ENCODE measurements at places on chromosomes 5 and 9.

GRCh38 chr9:38172586-38172985 is 103.6 kb upstream of the SHB start:
- DNase-seq = no peak

DNA sequence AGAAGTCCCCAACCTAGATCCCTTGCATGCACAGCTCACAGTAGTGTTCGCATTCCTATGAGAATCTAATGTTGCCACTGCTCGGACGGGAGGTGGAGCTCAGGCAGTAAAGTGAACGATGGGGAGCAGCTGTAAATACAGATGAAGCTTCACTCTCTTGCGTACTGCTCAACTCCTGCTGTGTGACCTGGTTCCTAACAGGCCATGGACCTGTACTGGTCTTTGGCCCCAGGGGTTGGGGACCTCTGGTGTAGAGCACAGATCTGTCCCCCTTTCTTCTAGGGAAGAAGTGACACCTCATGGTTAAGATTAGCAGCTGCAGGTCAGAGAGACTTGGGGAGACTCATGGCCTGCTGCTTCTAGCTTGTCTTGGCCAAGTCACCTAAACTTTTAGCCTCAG is 7.1 kb downstream of the ARHGEF28 start:
- DNase-seq = no peak

DNA sequence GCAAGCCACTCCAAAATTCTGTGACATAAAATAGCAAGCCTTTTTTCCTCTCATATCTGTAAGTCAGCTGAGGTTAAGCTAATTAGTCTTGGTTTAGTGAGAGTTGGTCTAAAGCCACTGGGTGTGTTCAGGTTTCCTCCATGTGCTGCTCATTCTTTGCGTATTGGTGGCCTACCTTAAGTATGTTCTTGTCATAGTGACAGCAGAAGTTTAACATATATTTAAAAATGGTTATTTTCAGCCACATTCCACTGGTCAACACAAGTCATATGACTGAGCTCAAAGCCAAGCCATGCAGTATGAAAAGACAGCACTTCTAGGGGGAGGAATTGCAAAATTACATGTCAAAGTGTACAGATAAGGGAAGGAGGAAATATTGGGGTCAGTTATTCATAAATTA is 100.5 kb upstream of the FGF10 start:
- DNase-seq = no peak

DNA sequence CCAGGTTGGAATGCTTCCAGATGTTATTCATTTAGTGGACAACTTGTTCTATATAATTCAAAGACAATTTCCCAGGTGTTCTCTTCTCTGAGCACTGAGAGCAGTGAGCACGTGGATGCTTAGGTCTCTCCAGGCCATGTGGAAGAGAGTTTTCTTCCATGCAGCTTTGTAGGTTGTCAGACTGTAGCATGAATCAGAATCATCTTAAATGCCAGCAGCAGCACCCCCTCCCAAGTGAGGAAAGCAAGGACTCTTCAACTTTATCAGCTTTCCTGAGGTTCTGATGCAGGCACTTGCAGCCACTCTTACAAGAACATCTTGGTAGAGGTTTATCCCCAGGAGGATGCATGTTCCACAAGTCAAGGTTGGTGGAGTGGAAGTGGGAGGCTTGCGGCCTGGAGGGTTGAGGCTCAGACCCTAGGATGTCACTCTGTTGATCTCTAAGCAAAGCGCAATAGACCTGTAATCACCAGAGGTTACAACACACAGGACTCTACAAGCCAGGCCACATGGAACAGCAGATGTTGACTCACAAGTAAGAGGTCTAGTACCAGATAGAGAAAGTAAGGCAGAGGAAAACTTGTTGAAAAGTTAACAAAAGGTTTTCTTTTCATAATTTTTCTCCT is 47.7 kb downstream of the UGCG start:
- DNase-seq = no peak

DNA sequence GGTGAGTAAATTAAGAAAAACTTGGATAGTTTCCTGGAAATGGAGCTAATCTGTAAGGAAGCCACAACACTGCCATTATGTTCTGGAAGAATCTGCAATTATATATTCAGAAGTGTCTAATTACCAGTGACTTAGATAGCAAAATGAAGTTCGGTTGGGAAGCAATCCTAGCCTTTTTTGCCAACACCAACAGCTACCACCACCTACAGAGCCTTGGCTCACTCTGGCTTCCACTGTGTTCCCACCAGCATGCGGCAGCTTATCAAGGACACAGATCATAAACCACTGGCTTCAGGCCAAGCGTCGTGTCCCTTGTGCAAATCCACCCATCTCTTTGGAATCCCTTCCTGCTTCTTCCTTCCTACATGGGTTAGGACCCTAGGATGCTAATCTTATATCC is 118.0 kb upstream of the PCA3 start:
- no peak for DNase-seq

GRCh38 chr9:117787746-117788145 is 83.5 kb downstream of the TLR4 start:
- DNase-seq = no peak

- peak; percentile 74 for DNase-seq
Observed at GRCh38 chr5:123157791-123158581, 68.9 kb downstream of the PRDM6 start.

GRCh38 chr5:38994324-38994927 is 79.8 kb downstream of the RICTOR start:
- peak; percentile 68 for DNase-seq

GRCh38 chr9:136422876-136423275 is 12.4 kb downstream of the PMPCA start:
- no peak for DNase-seq

- DNase-seq = no peak
Observed at GRCh38 chr9:68998385-68998784, 15.5 kb downstream of the PRKACG start.

DNA sequence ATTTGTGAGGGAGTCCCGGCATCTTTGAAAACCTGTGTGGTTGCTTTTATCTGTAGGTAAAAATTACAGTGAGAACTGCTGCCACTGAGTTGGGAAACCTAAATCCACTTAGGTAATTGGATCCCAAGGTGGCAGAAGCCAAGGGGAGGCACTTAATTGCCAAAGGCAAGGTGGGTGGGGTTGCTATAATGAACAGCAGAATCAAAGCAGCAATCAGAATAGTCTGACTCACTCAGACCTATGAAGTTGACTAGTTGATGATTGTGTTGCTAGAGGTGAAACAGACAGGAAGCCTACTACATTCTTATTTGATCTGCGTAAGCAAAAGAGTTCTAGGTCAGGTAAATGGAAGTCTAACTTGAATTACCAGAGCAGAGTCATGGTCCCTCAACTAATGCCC is 17.3 kb upstream of the BICD2 start:
- no peak for DNase-seq

DNA sequence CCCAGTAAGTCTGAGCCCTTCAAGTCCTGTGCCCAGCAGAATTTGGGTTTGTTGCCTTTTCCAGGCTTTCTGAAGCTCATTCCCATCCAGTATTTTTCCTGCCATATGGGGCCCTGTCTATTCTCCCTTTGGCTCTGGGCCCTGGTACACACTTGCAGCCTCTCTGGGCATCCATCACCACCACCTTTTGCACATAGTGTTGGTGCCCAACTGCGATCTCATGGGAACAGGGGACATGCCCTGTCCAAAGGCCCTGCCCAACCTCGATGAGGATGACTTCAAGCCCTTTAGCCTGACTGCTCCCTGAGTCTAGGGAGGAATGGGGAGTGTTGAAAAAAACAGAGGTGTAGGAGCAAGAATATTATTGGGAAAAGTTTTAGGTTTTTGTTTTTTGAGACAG is 11.5 kb downstream of the RGS3 start:
- no peak for DNase-seq

DNA sequence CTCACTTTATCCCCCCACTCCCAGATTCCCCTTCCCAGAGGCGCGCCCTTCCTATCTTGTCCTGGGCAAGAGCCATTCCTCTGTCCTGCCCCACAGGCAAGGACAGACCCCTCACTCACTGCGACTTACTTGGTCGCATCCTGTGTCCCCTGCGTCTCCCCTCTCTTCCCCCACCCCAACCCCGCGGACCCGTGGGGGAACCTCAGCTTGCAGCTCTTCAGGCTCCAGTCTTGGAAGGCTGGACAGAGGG is 542 bp downstream of the GGTA1 start:
- no peak for DNase-seq

DNA sequence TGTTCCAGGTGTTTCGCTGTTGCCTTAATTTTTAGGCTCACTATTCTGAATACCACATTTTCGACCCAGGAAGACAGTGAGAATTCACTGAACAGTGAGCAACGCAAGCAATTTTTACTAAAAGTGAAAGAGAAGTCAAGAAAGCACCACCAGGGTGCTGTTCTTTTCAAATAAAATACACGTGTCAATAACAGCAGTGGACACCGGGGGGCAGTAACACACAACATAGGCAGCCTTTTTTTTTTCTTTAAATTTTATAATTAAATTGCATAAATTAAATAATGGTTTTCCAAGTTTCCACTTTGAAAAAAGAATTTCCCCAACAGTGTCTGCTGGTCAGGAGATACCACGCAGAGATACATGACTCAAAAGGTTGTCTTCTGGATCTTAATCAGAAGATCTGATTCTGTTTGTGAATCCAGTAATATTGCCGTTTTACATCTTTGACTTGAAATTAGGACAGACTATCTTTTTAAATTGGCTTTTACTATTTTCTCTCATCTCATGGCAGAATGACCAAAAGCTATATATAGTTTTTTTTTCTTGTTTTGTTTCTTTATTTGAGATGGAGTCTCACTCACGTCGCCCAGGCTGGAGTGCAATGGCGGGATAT is 47.1 kb upstream of the SH3GL2 start:
- peak; percentile 24 for DNase-seq

- no peak for DNase-seq
Observed at GRCh38 chr9:131698618-131698985, 41.3 kb downstream of the RAPGEF1 start.

DNA sequence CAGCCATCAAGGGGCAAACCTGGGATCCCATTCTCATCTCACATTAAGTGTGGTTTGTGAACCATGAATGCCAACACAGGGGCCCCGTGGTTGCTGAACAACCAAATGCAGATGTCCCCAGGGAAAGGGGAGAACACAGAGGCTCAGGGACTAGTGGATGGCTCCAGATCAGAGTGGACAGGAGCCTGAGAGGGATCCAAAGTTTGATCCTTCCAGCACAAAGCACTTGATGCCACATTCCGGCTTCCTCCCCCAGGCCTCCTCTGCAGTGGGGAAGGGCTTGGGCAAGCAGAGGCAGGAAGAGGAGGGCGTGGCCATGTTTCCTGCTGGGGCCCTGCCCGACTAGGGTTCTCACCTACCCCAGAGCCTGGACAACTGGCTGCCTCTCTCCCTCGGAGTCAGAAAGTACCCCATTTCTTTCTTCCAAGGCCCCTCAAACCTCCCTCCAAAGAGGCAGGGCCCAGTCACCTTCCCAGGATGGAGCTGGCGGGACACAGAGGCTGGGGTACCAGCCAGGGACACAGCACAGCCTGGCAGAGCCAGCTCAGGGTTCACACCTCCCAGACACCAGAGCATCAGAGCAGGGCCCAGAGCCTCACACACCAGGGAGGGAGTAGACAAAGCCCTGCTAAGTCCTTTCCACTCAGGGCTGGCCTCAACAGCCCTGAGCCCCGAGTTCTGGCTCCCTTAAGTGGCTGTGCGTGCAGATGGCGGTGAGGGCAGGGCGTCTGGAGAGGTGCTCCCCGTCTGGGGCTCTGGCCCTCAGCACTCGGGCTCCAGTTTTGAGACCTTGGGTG is 4.3 kb upstream of the RNF44 start:
- DNase-seq = no peak

- no peak for DNase-seq
Observed at GRCh38 chr5:57509501-57510260, 27.1 kb upstream of the ACTBL2 start.

- no peak for DNase-seq
Observed at GRCh38 chr5:31626156-31626555, 12.8 kb upstream of the PDZD2 start.

- peak; percentile 61 for DNase-seq
Observed at GRCh38 chr5:13359344-13359743, 585.1 kb downstream of the DNAH5 start.

DNA sequence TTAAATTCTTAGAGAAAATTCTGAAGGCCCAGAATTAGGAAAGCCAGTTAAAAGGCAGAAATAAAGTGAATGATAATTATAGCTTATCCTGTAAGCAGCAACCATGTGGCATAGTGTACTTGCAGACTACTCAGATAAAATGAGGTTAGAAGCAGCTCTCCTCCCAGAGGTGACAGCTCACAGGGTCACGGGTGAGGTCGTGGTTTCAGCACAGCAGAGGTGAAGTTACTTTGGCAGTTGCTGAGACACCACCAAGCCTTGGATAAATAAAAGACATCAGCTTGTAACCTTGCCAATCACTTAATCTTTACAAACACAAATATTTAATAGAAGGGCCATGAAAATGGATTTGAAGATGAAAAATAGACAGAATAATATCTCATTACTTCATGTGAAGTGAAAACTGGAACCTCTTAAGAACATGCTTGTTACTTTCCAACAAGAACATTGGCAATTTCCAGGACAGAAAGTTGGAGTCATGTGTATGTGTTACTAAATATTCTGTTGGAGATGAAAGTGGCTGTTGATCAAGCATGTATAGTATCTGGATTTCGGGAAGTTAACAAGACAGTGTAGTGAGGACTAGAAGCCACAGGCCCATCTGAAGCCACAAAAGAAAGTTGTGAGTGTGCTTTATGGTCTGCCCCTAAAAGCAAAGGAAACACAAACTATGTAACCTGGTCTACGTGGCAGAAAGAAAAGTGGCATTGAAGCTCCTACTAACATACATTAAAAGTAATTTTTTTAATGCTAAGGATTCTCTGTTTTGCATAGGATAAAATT is 134.4 kb downstream of the ERCC6L2 start:
- DNase-seq = no peak

DNA sequence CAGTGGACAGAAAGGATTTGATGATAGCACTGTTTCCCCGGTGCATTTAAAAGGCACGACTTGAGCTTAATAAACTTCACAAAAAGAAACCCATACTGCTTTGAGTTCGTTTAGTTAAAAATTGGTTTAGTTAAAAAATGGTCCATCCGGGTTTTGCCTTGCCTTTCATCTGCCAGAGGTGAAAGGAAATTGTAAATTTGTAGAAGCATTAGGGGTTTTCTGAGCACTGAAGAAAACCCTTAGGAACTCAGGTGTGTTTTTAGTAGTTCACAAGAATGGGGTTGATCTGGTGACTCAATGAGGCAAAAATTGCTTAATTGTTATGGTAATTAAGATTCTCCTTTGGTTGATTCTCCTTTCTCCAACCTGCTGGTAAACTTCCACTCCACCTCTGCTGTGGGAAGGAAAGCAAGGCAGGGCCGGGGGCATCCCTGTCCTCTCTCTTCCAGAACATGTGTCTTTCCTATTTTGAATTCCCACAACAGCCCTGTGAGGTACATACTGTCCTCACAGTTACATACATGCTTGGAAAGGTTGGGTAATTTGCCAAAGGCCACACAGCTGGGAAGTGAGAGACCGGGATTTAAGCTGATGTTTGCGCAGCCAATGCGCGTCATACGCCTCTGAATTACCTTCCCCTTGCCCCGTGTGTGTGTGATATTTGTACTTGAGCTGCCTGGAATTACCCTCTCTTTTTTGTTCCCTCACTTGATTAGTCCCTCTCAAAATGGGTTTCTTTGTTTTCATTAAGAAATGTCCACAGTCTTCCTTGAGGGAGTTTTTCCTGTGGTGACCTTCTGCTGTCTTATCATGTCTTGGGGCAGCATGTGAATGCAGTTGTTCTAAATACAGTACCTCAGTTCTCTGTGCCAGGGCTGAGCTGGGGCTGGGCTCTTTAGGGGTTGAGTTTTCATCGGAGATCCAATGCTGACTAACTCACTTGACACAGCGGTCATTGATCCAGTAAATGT is 94.4 kb downstream of the ARHGAP26 start:
- DNase-seq = no peak

- no peak for DNase-seq
Observed at GRCh38 chr5:80935811-80936385, 24.3 kb upstream of the RASGRF2 start.
